Left renal pelvis (tissue), 4 donors: ENCODE measurements at places on chromosomes 6 and 20.

DNA sequence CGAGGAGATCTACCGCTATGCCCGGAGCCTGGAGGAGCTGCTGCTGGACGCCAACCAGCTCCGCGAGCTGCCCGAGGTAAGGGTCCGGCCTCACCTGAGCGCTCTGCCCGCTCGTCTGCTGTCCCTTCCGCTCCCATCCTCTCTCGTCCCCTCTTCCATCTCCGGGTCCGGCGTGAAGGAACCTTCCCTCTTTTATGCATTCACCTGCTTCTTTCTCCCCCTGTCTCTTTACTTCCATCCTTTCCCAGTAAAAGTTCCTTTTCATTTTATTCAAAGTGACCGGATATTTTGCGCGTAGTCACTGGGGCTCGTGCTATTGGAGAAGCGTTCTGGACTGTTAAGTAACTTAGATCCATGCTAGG, 516 bp downstream of the LRRC1 start:
- peak; percentile 38 for DNase-seq

GRCh38 chr6:115665310-115665709, 395.4 kb downstream of the FRK start:
- DNase-seq, result no peak

GRCh38 chr6:45827952-45828530, 187.6 kb downstream of the CLIC5 start:
- DNase-seq, result no peak

DNA sequence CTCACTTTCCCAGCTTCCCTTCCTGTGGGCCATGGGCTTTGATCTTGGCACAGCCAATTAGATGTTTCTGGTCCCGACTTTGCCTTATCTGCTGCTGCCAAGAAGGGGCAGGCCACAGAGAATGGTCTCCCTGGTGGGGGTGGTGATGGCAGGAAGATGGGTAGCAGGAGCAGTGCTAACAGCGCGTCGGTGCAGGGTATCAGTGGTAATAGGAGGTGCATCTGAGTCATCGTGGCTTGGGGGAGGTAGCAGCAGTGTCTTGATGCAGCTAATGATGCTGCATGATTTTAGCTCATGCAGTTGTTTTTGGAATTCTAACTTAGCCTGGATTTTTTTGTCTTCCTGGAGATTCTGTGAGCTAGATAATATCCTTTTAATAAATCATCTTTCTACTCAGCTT, 18.9 kb upstream of the MAS1 start:
- DNase-seq, result no peak

DNA sequence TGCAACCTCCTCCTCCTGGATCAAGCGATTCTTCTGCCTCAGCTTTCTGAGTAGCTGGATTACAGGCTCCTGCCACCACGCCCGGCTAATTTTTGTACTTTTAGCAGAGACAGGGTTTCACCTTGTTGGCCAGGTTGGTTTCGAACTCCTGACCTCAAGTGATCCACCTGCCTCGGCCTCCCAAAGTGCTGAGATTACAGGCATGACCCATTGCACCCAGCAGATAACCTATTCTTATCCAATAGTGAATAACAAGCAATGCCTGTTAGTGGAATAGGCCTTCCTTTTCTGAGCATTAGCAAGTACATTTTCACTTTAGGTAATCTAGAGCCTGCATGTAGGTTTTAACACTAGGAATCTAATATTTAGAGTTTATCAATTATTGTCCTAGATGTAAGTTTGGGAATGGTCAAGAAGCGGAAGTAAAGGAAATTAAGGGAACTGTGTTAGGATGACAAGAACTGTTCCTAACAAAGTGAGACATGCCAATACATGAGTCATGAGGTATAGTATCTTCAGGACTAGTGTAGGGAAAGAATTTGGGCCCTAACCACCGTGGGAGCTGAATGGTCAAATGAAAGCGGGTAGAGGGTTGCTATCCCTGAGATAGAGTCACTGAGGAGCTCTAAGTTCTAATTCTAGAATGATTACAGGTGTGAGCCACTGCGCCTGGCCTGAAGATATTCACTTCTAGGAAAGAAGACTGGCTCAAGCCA, 15.0 kb downstream of the BLTP3A start:
- no peak for DNase-seq

GRCh38 chr20:64049060-64049877, at the start of gene SOX18:
SOX18 (minus strand) TSS chr20:64049639; CDS start chr20:64049516, 123 bp downstream.
- no peak for DNase-seq

GRCh38 chr6:159084493-159085091, 39.8 kb upstream of the TAGAP start:
- DNase-seq, result no peak

DNA sequence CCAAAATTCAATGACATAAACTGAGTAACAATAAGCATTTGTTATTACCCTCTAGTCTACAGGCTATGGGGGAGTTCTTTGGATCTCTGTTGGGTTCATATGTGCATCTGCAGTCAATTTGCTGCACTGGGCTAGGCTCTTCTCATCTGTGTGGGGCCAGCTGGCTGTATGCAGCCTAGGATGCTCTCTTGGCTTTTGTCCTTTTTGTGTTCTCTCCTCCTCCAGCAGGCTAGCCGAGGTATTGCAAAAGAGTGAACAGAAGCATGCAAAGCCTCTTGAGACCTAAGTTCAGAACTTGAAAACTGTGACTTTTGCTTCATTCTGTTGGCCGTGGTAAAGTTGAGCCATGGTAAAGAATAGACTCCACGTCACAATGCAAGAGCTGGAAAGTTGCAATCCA, 62.8 kb upstream of the FOXO3 start:
- peak; percentile 12 for DNase-seq

GRCh38 chr20:23461180-23461579, 8.5 kb upstream of the CST11 start:
- no peak for DNase-seq

- DNase-seq, result no peak
These were observed 35.8 kb downstream of the TRIM27 start for GRCh38 chr6:28887796-28888496.

- no peak for DNase-seq
These were observed 37.8 kb downstream of the PSMG4 start for GRCh38 chr6:3296537-3296936.

- no peak for DNase-seq
These were observed 20.5 kb downstream of the SNAI1 start for GRCh38 chr20:50003253-50003656.

DNA sequence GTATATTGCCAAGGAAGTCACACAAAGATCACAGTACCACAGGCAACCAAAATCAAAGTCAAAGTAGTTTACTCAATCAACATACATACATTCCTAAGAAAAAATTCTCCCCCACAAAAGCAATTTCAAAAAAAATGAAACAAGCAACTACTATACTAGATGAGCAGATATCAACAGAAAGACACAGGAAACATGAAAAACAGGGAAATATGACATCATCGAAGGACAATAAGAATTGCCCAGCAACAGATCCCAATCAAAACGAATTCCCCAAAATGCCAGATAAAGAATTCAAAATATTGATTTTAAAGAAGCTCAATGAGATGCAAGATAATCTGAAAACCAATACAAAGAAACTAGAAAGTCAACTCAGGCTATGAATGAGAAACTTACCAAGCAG, 219.7 kb upstream of the TAB2 start:
- DNase-seq, result no peak

GRCh38 chr6:143600821-143601220, 76.9 kb upstream of the PHACTR2 start:
- DNase-seq, result no peak

- DNase-seq, result no peak
These were observed 36.2 kb downstream of the FOXO3 start for GRCh38 chr6:108596956-108597355.

GRCh38 chr6:36219081-36219480, 22.5 kb downstream of the BRPF3 start:
- DNase-seq, result no peak

DNA sequence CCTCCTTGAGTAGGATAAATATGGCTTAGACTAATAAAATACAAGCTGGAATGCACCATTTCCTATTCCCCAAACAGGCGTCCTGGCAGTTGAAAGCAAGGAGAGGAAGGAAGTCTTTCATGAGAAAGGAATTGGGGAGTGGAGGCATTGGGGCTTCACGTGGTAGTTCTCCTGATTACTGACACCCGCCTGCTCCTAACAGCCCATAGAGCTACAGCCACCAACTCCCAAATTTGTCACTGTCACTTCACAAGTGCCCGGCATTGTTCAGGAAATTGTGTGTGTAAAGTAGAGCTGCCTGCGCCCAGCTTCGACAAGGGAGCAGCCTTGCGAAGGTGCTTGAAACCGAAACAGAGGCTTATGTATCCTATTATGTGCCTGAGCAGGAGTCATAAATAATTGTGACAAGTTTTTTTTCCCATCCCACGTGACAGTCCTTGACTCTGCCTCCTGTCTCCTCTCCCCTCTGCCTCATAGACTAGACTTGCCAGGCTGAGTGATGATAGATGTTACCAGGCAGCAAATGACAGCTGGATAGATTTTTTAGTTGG, 301.7 kb upstream of the ZFP64 start:
- DNase-seq, result peak; percentile 60

DNA sequence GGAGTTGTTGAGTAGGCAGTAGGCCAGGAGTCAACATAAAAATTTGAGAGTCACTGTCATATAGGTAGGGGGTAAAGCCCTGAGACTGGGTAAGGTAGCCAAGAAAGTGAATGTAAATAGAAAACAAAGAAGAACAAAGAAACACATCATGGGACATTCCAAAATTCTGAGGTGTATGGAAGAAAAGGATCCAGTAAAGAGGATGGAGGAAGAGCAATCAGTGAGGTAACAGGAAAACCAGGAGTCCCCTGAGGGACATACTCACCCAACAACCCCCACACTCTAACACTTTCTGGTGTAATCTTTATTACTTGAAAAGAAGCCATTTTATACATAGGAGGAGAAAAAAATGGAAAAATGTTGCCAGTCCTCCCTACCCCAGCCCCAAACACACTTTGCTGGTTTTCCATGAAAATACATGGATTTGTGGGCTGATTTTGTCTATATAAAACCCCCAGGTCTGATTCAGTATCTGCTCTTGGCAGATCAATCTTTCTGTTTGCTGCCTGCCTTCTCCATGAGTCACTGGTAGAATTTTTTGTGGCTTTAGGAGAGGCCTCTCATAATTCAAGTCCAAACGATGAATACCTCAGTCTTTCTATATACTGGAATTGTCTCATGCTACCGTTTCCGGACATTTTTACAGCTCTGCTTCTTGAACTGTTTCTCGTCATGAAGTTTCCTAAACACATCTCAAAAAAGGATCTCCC, 271.4 kb upstream of the MAN1A1 start:
- no peak for DNase-seq

- no peak for DNase-seq
These were observed 309.9 kb upstream of the CDYL start for GRCh38 chr6:4466261-4466660.

GRCh38 chr6:66326228-66326627, 619.2 kb upstream of the EYS start:
- DNase-seq, result no peak

- DNase-seq, result no peak
These were observed 9.3 kb upstream of the EDN1 start for GRCh38 chr6:12280902-12281301.

DNA sequence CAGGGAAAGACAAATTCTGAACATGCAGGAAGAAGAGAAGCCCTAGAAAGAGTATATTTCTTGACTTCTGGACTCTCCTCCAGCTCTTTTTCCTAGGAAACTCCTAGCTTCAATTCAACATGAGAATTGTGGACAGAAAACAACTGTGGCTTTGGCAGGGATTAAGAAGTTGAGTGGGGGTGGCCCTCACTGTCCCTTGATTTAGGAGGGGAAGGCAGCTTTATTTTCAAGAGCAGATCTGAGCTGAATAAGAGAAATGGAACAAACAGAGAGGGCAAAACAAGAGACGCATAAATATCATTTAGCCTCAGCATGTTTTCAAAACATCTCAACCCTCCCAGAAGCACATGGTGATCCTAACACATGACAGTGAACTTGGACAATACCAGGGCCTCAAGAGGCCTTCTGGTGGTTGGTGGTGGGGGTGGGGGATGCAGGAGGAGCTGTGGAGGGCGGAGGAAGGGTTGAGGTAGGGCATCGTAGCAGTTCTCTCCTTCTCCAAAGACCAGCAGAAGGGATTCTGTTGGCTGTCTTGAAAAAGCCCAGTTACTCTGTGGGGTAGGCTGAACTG, 21.1 kb upstream of the TAGAP start:
- no peak for DNase-seq

GRCh38 chr20:23151008-23151703, 65.0 kb upstream of the CD93 start:
- no peak for DNase-seq
